ENCODE measurements at places on chromosomes 11 and 22.
A peak's percentile ranks its signal among the peaks of the same experiment; 100 is the strongest.

DNA sequence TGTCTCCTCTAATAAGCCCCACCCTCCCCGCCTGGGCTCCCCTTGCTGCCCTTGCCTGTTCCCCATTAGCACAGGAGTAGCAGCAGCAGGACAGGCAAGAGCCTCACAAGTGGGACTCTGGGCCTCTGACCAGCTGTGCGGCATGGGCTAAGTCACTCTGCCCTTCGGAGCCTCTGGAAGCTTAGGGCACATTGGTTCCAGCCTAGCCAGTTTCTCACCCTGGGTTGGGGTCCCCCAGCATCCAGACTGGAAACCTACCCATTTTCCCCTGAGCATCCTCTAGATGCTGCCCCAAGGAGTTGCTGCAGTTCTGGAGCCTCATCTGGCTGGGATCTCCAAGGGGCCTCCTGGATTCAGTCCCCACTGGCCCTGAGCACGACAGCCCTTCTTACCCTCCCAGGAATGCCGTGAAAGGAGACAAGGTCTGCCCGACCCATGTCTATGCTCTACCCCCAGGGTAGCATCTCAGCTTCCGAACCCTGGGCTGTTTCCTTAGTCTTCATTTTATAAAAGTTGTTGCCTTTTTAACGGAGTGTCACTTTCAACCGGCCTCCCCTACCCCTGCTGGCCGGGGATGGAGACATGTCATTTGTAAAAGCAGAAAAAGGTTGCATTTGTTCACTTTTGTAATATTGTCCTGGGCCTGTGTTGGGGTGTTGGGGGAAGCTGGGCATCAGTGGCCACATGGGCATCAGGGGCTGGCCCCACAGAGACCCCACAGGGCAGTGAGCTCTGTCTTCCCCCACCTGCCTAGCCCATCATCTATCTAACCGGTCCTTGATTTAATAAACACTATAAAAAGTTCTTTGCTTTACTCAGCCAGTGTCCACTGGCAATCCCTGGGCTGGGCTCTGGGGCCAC is 14.4 kb downstream of the TSKU start:
- no peak overlapping the region for H3K27ac ChIP-seq
- H3K4me1 ChIP-seq = peaks cover 55% of the 10 kb centered on the region
- no peak overlapping the region for H3K4me3 ChIP-seq
- no peak for DNase-seq
- no peaks in the 10 kb centered on the region for H3K36me3 ChIP-seq

DNA sequence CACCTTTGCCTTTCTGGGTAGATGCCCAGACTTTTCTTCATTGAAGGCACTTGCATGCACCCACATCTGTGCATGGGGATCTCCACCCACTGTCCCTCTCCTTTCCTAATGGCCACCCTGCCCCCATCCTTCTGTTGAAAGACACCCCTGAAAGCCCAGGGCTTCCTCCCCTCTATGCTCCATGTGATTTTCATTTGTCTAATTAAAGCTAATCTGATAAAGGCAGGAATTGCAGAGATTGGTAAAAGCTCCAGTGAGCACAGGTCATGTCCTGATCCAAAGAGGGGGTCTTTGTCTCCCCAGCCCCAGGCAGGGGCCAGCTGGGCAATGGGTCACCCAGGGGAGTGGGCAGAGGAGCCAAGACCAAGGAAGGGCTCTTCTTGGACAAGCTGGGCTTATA is 107.6 kb upstream of the CD82 start:
- H3K36me3 ChIP-seq = no peaks in the 10 kb centered on the region
- no peaks in the 10 kb centered on the region for H3K27me3 ChIP-seq
- DNase-seq = no peak
- H3K27ac ChIP-seq = no peak overlapping the region
- H3K4me3 ChIP-seq = no peak overlapping the region

DNA sequence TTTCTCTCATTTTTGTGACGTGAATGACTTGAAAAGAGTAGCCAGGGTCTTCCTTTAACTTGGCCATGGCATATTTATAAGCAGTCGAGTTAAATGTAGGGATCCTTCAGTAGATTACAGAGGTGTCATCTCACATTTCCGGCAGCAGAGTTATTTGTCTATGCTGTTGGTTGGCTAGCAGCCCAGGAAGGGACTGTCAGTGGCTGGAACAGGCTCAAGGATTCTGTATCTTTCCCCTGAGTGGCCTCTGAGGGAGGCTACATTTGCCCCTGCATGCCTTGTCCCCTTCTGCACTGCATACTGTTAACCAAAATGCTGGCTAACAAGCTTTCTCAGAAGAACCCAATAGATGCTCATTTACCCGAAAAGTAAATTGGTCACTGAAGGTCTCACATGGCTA is 187.6 kb downstream of the PGR start:
- H3K4me3 ChIP-seq = no peak overlapping the region
- no peaks in the 10 kb centered on the region for H3K4me1 ChIP-seq
- no peaks in the 10 kb centered on the region for H3K36me3 ChIP-seq
- no peak for DNase-seq
- H3K27me3 ChIP-seq = no peaks in the 10 kb centered on the region
- no peak overlapping the region for H3K27ac ChIP-seq

DNA sequence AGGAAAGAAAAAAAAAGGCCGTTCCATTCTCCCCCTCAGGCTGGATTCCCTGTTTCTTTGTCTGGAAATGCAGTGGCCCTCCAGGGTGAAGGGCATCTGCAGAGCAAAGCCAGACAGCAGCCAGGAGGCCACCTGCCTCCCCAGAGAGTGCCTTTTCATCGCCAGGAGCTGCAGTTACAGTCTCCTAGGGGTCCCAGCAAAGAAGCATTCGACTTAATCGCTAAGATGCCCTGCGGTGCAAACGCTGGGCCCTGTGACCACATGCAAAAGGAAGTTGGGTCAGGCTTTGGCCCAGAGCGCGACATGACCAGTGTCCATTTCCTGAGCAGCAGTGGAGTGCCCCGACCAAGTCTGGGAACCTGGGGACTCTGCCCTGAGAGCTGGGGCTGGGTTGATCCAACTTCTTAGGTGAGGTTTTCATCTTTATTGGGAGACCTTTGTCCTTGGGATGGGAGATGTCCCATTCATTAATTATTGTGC is 304.6 kb downstream of the OPCML start:
- no peak overlapping the region for H3K4me3 ChIP-seq
- peaks cover 23% of the 10 kb centered on the region for H3K4me1 ChIP-seq
- H3K27me3 ChIP-seq = no peaks in the 10 kb centered on the region
- no peaks in the 10 kb centered on the region for H3K36me3 ChIP-seq
- no peak for DNase-seq

GRCh38 chr11:104090767-104091166 is 54.3 kb downstream of the DDI1 start:
- no peak overlapping the region for H3K27ac ChIP-seq
- H3K36me3 ChIP-seq = no peaks in the 10 kb centered on the region
- no peaks in the 10 kb centered on the region for H3K27me3 ChIP-seq
- no peak for DNase-seq
- no peak overlapping the region for H3K4me3 ChIP-seq

DNA sequence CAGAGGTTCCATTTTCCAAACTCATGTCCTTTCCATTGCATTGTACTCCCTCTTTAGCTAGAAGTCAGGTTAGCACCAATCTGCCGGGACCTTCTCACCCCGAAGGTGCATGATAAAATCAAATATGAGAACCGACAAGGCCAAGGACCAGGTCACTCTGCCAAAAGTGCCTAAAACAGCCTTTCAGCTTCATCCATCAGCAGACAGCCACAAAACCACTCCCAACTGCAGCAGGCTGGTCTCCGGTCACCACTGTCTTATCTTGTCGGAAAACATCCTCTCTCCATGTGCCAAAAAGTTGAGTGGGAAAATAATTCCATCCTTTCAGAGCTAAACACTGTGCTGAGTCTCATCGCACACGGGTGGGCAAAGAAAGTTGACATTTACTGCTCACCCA is 1.4 kb downstream of the PI4KA start:
- no peak for DNase-seq
- peak overlapping the region; percentile 97 for H3K27ac ChIP-seq
- H3K36me3 ChIP-seq = no peaks in the 10 kb centered on the region

DNA sequence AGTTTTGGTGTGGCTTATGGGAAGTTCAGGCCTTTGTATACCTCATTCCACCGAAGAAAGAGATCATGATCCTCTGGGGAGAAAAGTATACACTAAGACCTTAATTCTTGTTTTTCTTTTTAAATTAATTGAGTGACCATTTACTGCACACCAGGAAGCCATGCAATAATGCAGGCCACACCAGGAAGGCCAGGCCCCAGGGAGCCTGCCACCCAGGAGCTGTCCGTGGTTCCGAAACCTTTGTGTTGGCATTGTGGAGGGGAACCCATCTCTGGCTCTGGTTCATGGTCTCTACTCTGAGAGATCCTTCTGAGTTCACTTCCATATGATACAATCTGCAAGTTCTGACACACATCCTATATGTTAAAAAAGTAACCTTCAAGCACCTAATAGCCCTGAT is 291.8 kb downstream of the MIAT start:
- H3K4me1 ChIP-seq = no peaks in the 10 kb centered on the region
- H3K27ac ChIP-seq = no peak overlapping the region
- H3K4me3 ChIP-seq = no peak overlapping the region
- peak; percentile 43 for DNase-seq
- H3K27me3 ChIP-seq = peaks cover 40% of the 10 kb centered on the region

GRCh38 chr11:69915151-69915500 is 95.9 kb upstream of the FGF3 start:
- peaks cover 7% of the 10 kb centered on the region for H3K4me1 ChIP-seq
- no peaks in the 10 kb centered on the region for H3K36me3 ChIP-seq
- no peak overlapping the region for H3K4me3 ChIP-seq

DNA sequence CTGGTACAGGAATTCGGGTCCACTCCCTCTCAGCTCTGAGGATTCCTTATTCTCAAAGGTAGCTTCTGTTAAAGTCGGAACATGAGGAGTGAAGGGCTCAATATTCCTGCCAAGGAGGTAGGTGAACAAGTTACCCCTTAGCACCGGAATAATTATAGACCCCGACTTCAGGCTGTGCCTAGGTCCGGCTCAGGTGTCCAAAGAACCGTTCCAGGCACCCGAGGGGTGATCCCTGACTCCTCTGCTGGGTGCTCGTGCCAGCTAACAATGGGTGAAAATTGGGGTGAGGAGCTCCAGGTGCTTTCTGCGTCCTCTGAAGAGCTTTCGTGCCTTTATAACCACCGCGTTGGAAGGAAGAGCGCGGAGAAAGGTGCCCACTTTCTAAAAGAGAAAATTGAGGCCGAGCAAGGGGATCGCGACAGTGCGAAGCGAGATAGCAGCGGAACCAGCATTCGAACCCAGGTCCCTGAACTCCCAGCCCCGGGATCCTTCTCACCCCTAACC is 393 bp downstream of the CYB561A3 start:
- peak overlapping the region; percentile 99 for H3K27ac ChIP-seq
- no peak for DNase-seq
- peak overlapping the region; percentile 71 for H3K4me3 ChIP-seq

DNA sequence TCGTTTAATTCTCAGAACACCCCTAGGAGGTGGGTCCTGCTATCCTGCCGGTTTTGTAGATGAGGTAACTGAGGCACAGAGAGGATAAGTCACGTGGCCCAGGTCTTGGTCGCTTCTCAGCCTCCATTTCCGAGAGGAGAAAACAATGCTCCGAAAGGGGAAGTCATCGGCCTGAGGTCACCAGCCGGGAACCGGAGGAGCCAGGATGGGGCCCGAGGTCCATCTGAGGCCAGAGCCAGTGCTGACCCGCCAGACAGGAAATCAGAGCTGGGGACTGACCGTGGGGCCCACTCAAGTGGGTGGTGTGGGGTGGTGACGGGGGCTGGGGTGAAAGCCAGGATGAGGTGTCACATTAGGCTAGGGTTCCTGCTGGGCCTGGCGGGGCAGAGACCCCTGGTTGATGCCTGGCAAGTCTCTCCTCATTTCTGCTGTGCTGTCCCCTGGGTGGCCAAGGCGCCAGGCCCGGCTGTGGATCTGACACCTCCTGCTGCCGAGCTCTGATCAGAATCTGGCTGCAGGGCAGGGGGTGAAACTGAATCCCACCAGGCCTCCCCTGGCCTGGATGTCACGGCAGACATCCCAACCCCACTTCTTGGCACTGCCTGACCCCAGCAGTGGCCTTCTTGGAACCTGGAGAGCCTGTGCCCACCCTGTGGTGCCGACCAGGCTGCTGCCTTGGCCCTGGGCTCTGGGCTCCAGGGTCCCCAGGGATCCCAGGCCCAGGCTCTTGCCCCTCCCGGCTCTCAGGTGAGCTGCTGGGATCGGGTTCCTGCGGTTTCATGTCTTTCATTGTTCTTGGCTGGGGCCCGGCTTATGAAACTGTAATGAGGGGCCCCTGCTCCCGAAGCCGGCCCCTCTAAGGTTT is 12.0 kb downstream of the TRIOBP start:
- no peaks in the 10 kb centered on the region for H3K4me1 ChIP-seq
- H3K27ac ChIP-seq = no peak overlapping the region
- no peaks in the 10 kb centered on the region for H3K36me3 ChIP-seq
- DNase-seq = no peak
- H3K27me3 ChIP-seq = no peaks in the 10 kb centered on the region

GRCh38 chr11:67429038-67429668 is 859 bp downstream of the RPS6KB2 start:
- H3K4me3 ChIP-seq = peak overlapping the region; percentile 86
- peaks cover 10% of the 10 kb centered on the region for H3K4me1 ChIP-seq
- DNase-seq = no peak
- H3K27ac ChIP-seq = peak overlapping the region; percentile 84
- H3K27me3 ChIP-seq = no peaks in the 10 kb centered on the region
- no peaks in the 10 kb centered on the region for H3K36me3 ChIP-seq

GRCh38 chr11:107696140-107696539 is 15.7 kb downstream of the SLN start:
- H3K36me3 ChIP-seq = no peaks in the 10 kb centered on the region
- no peaks in the 10 kb centered on the region for H3K27me3 ChIP-seq
- peak; percentile 59 for DNase-seq
- peak overlapping the region; percentile 22 for H3K27ac ChIP-seq

- no peak overlapping the region for H3K4me3 ChIP-seq
- H3K27ac ChIP-seq = no peak overlapping the region
- peaks cover 29% of the 10 kb centered on the region for H3K4me1 ChIP-seq
- no peak for DNase-seq
These were observed 204.6 kb downstream of the DBX1 start for GRCh38 chr11:19955660-19956059.

DNA sequence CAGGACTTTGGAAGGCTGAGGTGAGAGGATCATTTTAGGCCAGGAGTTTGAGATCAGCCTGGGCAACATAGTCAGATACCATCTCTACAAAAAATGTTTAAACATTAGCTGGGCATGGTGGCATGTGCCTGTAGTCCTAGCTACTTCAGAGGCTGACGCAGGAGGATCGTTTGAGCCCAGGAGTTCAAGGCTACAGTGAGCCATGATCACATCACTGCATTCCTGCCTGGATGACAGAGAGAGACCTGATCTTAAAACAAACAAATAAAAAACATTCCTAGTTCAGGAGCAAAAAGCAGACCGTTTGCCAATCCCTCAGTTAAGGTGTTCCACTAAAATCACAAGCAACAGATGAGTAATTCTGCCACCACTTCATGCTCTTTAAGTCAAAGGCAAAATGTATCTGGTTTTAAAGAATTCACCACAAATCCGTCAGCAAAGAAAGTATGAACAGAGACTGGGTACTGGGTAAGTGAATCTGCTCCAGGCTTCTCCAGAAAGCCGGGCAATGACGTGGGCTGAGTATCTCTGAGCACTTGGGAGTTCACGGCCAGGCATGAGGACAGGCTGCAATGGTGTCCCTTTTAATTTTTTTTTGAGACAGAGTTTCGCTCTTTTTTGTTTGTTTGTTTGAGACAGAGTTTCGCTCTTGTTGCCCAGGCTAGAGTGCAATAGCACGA is 19.5 kb downstream of the CLTCL1 start:
- no peak overlapping the region for H3K4me3 ChIP-seq
- H3K4me1 ChIP-seq = peaks cover 3% of the 10 kb centered on the region
- H3K36me3 ChIP-seq = no peaks in the 10 kb centered on the region
- DNase-seq = peak; percentile 29
- no peaks in the 10 kb centered on the region for H3K27me3 ChIP-seq
